Activated CD4-positive, alpha-beta T cell treated with anti-CD3 and anti-CD28 coated beads for 1 hour (primary cell): ENCODE measurements at places on chromosomes 2 and 18.

DNA sequence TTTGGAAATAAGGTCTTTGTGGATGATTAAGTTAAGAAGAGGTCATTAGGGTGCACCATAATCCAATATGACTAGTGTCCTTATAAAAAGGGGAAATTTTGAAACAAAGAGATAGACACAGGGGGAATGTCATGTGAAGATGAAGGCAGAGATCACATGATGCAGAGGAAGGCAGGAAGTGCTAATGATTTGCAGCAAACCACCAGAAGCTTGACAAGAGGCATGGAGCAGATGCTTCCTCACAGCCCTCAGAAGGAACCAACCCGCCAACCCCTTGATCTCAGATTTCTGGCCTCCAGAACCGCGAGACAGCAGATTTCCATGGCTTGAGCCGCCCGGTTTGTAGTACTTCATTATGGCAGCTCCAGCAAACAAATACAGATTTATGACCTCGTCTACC lies 17.4 kb upstream of the SMARCAL1 start:
- DNase-seq = no peak

- DNase-seq = no peak
These were observed 116.9 kb downstream of the EPHA4 start for GRCh38 chr2:221455214-221455613.

GRCh38 chr2:234788841-234789240 lies 163.0 kb upstream of the SH3BP4 start:
- no peak for DNase-seq

GRCh38 chr2:120976501-120977307 lies 241.0 kb downstream of the GLI2 start:
- no peak for DNase-seq

GRCh38 chr2:159661286-159661685 lies 44.9 kb upstream of the BAZ2B start:
- DNase-seq = no peak

GRCh38 chr2:81235601-81236000 lies 931.0 kb upstream of the LRRTM1 start:
- DNase-seq = no peak

- no peak for DNase-seq
These were observed 45.7 kb downstream of the NDUFA10 start for GRCh38 chr2:239979243-239980023.

DNA sequence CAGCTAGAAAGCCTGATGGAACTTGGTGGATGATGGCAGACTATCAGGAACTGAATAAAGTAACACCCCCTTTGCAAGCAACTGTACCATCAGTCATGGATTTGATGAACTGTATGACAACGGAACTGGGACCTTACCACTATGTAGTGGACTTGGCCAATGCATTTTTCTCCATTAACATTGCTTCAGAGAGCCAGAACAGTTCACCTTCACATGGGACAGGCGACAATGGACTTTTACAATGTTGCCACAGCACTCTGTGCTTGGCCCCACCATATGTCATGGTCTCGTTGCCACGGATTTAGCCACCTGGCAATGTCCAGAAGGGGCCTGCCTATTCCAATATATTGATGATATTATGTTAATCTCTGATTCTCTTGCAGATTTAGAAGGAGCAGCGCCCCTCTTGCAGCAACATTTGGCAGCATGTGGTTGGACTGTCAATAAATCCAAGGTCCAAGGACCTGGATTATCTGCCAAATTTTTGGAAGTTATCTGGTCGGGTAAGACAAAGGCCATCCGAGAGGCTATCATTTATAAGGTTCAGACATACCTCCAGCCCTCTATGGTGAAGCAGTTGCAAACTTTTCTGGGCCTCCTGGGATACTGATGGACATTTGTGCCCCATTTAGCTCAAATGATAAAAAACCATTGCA lies 52.2 kb upstream of the ZC3H15 start:
- DNase-seq = no peak

DNA sequence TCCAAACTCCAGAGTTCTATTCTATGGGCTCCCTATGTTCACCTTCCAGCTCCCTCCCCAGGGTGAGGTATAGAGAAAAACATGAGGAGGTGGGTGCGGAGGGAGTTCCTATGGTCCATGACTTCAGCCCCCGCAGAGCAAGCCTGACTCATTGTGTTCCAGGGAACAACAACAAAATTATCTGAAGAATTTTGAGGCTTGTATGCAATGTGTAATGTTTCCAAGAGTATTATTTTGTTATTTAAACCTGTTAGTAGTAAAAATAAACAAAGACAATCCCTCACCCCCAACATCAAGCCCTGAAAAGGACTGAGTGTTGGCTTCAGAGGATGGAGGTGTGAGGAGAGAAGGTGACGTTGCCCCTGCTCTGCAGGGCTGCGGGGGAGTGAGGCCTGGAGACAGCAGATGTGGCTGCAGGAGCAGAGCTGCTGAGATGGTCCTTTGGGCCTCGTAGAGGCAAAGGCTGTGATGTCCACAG lies 29.0 kb downstream of the LAMA3 start:
- DNase-seq = no peak

DNA sequence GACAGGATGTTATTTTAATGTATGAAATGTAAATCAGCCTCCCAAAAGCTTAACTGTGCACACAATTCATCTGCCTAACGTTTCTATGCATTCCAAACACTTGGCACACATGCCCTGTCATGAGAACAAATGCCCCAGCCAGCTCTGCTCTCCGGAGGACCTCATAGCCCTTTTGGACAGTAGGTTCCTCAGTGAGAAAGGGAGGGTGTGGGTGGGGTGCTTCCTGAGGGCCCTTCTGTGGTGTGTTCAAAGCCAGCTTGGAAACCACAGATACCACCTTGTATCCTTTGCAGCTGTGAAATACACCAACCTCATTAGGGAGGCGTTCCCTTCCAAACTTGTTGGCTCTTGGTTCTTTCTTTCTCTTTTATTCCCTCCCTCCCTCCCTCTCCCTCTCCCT lies 102.2 kb upstream of the ASB18 start:
- DNase-seq = no peak

GRCh38 chr2:196399722-196400691 lies 228.6 kb upstream of the STK17B start:
- no peak for DNase-seq

GRCh38 chr2:179264368-179265081 lies at the start of gene SESTD1:
Gene SESTD1 (minus strand): TSS chr2:179264832. CDS start chr2:179191841, 72,991 bp downstream.
- DNase-seq = peak; percentile 28

DNA sequence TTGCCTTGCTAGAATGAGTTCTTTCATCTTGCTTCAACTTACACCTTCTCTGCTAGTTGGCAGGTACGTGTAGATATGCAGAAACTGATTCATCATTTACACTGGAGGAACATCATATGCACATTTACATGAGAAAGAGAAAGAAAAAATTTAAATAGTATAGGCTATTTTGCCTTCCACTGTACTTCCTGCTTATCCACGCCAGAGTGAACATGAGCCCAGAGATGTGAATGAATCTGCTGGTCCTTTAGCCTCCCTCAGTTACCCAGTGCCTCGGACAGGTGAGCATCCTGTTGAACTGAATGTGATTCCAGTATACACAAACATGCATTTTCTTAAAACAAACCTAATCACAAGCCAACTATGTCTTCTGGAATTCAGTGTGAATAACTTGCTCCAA lies 83.6 kb downstream of the SESTD1 start:
- no peak for DNase-seq

GRCh38 chr18:12668041-12668440 lies 10.1 kb upstream of the SPIRE1 start:
- no peak for DNase-seq

GRCh38 chr2:216242365-216242764 lies 129.9 kb downstream of the MARCHF4 start:
- no peak for DNase-seq

DNA sequence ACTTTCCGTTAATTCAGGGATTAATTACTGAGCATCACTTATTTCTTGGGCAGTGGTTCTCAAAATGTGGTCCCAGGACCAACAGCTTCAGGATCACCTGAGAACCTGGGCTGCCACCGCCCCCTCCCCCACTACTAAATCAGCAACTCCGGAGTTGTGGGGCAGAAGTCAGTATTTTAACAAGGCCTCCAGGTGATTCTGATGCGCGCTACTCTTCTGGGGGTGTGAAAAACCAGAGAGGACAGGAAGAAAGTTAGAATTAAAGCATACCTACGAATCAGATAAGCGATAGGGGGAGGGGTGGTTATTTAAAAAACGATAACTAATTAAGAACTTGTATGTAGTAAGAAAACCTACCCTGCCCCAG lies 319 bp downstream of the ZSCAN30 start:
- no peak for DNase-seq

DNA sequence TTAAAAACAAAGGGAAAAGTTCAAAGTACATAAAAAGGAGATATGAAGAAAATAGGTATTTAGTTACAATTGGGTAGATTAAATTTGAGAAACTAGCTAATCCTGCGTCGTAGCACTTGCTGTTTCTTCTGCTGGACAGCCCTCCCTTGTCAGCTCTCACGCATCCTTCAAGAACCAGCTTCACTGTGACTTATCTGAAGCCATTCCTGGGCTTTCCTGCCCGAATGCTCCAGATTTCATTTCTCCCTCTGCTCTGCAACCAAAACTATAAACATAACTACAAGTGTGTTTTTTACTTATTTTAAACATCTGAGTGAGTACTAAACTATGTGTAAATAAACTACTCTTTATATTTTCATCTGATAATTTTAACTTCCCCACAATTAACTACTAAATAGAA lies 149.2 kb downstream of the MTCL1 start:
- DNase-seq = no peak

DNA sequence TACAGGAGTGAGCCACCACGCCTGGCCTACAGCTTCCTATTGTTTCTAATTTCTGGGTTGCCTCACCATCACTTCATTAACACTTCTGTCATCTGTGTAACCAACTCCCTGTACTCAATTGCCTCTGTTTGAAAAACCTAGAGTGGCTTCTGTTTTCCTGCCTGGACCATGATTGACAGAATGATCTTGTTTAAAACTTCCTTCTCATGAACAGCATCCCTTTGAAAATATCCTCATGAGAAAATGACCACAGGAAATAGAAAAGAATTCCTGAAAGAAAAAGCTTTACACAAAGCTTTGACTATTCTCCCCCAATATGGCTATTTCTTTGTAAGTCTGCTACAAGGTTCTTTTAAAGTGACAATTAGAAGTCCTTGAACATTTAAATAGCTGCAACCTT lies 672.3 kb downstream of the ARHGAP15 start:
- no peak for DNase-seq

DNA sequence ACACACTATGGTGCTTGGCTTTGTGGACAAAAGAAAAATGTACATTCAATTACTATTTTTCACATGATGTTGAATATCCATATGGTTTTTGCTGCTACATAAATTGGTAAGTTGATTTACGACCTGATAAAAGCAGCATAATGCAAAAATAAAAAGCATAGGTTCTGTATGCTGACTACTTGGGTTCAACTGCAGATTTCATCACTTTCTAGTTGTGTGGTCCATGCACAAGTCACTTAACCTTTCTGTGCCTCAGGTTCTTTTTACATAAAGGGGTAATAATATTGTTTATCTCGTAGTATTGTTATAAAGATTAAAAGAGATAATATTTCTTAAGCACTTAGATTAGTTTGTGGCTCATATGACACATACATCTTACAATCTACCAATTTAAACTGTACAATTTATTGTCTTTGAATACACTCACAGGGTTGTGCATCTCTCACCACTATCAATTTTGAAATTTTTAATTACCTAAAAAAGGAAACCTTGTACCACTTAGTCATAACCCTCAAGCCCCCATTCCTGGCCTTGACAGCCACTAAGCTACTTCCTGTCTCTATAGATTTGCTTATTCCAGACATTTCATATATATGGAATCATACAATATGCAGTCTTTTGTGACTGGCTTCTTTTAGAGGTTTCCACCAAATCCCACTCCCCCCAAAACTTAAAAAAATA lies 1443.9 kb downstream of the SUCLG1 start:
- DNase-seq = no peak

DNA sequence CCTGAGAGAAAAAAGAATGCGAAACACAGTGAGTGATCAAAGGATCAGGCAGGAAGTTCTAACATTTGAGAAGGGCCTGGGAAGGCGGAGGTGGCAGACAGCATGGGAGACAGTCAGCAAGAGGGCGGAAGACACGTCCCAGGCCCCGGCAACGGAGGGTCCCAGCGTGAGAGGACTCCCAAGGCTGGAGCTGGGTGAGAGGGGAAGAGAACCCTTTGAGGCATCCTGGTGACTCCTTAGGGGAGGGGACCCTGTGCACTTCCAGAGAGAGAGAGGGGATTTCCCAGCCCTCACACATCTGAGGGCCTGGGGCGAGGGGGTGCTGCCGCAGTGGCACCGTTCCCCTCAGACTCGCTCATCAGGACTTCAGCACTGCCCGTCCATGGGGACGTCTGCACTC lies 133.4 kb downstream of the RTP5 start:
- DNase-seq = no peak

DNA sequence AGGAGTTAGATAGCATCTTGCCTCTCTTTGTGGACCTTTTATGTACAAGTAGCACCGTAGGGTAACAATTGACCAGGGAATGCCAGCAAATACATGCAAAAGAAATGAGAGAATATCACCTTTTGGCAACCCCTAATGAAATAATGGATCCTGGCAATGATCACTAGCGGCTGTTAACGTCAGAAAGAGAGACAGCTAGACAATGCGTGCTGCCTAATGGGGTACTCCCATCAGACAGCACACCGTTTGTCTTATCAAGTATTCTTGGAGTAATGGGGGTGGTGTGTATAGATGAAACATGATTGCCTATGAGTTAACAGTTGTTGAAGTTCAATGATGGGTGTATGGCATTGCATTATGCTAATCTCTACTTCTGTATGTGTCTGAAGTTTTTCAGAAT lies 1.6 kb downstream of the ELAC1 start:
- no peak for DNase-seq

DNA sequence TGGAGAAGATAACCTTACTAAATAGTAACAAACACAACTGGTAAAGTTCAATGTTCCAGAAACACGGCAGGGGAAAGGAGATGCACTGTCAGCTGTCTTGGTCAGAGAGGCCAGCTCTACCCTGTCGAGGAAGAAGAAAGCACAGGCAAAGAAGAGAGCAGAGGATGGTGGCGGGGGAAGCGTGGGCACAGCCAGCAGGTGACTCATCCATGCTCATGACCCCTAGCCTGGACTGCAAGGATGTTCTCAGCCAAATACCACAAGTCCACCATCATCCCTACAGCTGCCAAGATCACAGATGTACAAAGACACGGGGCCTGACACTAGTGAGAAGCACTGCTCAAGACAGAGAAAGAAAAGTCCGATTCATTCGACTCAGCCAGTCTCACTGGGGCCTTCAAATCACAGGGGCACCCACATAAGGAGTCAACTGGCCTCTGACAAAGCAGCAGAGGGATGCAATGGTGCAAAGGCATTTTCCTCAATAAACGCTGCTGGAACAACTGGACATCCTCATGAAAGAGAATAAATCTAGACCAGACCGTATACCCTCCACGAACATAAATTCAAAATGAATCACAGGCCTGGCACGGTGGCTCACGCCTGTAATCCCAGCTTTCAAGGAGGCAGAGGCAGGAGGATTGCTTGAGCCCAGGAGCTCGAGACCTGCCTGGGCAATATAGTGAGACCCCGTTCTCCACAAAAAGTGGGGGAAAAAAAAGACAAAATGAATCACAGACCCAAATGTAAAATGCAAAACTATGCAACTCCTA lies 5.6 kb downstream of the DTYMK start:
- DNase-seq = no peak
